Amygdala (tissue), 56 donors: ENCODE measurements at places on chromosomes 3 and 15.

GRCh38 chr3:28103861-28104260, 137.6 kb upstream of the CMC1 start:
- DNase-seq = no peak

GRCh38 chr3:69292959-69293574, 92.8 kb downstream of the FRMD4B start:
- no peak for DNase-seq

- DNase-seq = no peak
These were observed 641.1 kb upstream of the BCHE start for GRCh38 chr3:166478356-166478755.

GRCh38 chr3:134430950-134431445, 54.8 kb downstream of the ANAPC13 start:
- no peak for DNase-seq

- DNase-seq = no peak
These were observed 101.8 kb downstream of the CFAP20DC start for GRCh38 chr3:58948018-58948417.

DNA sequence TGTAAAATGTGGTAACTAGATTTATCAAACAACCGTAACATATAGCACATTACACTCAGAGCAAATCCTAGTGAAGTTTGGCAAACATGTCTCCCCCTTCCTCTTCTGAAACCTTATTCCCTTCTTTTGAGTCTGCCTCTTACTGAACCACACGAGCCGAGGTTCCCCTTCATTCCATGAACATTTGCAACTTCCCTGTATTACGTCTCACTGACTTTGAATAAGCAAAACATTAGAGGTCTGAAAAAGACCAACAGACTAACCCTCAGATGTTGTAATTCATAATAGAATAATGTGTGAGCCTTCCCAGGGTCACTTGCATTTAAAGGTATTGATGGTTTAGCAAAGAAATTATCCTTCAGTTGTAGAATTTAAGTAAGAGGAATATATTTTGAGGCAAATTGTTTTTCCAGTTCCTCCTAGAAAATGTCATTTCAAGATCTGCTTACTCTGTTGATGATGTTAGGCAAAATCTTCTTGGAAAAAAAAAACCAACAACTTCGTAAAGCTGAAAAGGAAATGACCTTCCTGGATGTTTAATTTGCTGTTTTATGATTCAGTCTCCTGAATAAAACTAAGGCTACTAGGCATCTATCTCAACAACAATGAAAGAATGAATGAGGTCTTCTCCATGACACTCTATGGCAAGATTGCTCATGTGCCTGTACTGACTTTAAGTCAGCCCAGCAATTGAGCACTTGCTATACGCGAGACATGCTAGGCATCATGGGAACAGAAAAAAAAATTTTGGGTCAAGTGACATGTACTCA, 296.9 kb upstream of the NECTIN3 start:
- no peak for DNase-seq

DNA sequence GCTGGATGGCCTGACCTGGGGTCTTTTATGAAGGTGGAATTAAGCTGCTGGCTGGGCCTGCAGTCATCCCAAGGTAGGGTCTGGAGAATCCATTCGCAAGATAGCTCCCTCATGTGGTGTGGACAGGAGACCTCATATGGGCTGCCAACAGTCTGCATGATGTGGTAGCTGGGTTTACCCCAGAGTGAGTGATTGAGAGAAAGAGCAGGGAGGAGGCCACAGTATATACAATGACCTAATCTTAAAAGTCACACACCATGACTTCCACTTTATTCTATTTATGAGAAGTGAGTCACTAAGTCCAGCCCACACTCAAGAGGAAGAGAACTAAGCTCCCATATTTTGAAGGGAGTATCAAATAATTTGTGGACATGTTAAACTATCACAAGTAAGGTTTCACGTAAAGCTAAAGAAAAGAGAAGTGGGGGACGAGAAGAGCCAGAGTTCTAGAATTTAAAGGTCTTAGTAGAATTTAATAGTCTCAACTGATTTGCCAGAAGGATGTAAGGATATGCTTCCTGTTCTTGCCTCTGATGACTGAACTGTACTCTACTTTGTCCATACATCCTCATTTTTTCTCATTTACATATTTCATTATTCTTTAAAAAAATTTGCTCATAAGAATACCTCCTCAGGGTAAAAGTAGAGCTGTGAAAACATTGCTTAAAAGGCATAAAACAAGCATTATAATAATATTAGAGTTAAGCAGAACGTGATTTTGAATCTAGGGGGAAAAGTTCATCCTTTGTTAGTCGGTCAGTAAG, 184.4 kb downstream of the PEX5L start:
- DNase-seq = no peak

- no peak for DNase-seq
These were observed 85.2 kb upstream of the CHL1 start for GRCh38 chr3:111143-112069.

- no peak for DNase-seq
These were observed 33.2 kb upstream of the ZDHHC23 start for GRCh38 chr3:113914646-113915045.

DNA sequence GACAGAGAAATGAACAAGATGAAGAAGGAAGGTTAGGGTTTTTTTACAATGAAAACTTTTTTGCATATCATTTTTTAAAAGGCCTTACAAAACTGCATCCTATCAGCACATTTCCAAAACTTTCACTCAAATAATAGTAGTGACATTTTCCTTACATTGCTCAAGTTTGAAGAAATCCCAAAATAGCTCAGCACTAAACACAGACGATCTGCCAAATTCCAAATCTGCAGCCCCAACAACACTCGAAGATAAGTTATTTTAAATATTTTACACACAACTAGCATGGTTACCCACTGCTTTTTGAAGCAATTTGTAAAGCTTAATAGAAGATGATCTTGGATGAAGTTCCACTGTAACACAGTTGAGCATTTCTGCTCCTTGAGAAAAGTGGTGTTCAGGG, 535.6 kb upstream of the ALCAM start:
- no peak for DNase-seq

- DNase-seq = no peak
These were observed 111.5 kb downstream of the FILIP1L start for GRCh38 chr3:100002599-100003350.

- DNase-seq = no peak
These were observed 24.2 kb downstream of the NPTN start for GRCh38 chr15:73608941-73609340.

DNA sequence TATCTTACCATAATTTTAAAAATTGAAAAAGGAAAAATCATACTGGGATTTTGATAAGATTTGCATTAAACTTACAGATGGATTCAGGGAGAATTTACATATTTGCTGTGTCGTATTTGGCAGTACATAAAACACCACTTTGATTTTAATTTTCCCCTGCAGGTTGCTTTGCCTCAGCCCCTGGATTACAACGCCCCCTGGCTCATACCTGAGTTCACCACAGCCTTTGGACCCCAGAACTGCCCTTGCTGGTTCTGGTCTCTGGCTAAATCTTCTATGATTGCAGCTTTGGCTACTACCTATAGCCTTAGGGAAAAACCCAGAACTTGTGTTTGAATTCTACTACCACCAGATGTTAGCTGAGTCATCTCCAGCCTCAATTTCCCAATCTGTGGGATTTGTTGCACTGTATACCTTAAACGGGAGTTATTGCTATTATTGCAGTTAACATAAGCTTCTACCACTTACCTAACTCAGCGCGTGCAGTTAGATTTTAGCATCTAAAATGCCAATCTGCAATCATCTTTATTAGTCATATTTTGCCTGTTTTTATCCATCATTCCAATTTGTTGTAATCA, 315.7 kb upstream of the GADL1 start:
- DNase-seq = no peak

- DNase-seq = no peak
These were observed 192.6 kb upstream of the PRICKLE2 start for GRCh38 chr3:64417816-64418215.

GRCh38 chr3:109109574-109109973, 8.4 kb downstream of the MORC1 start:
- DNase-seq = no peak
